ENCODE measurements at places on chromosomes 12 and 14. TPM values are rescaled to one million over a fixed set of nuclear protein-coding genes. Genes with fewer than 3 reads are reported as not detected.

- no peaks in the 10 kb centered on the region for H3K36me3 ChIP-seq
- peaks cover 32% of the 10 kb centered on the region for H3K4me1 ChIP-seq
- H3K27ac ChIP-seq: no peak within 1 kb of the TSS
Observed at GRCh38 chr12:5432011-5432400, at the start of gene NTF3. Gene NTF3 (plus strand): TSS chr12:5432108. CDS start chr12:5432325, 217 bp downstream.

GRCh38 chr12:78470354-78471195 is 394.0 kb upstream of the SYT1 start:
- H3K4me3 ChIP-seq: no peak overlapping the region
- no peaks in the 10 kb centered on the region for H3K36me3 ChIP-seq
- H3K27ac ChIP-seq: no peak overlapping the region

DNA sequence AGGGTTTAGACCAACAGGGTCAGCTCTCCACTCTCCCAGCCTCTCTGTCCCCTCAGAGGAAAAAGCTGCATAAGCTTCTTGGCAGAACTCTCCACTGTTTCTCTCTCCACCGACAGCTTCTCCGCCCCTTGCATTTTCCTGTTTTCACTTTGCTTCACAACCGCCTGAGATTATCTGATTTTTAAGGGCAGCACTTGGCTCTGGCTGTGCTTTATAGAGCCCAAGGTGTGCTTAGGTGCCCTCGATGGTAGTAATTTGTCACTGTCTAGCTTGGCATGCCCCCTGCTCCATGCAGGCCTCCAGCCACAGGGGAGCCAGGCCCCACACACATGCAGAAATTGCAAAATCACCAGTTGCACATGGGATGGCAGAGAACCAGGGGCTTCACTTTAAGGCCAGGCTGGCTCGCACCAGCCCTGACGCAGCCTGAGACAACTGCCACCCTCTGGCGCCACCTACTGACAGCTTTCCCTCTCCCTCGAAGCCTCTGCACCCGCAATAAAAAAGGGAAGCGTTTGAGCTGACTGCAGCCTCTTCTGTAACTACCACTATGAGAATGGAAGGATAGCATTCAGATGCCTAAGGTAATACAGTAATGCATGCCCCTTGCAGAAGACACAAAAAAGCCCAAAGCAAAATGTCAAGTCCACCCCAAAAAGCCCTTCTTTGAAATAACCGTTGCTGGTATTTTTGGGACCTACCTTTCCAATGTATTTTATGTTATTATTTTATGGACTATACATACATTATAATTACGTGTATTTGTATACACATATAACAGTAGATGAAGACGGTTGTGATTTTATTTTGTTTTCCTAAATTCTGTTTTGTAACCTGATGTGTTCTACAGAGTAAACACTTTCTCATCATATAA is 32.0 kb upstream of the RIMBP2 start:
- H3K4me3 ChIP-seq: no peak overlapping the region
- peaks cover 3% of the 10 kb centered on the region for H3K4me1 ChIP-seq
- H3K27me3 ChIP-seq: peaks cover 3% of the 10 kb centered on the region
- DNase-seq: peak; percentile 85
- no peaks in the 10 kb centered on the region for H3K36me3 ChIP-seq

DNA sequence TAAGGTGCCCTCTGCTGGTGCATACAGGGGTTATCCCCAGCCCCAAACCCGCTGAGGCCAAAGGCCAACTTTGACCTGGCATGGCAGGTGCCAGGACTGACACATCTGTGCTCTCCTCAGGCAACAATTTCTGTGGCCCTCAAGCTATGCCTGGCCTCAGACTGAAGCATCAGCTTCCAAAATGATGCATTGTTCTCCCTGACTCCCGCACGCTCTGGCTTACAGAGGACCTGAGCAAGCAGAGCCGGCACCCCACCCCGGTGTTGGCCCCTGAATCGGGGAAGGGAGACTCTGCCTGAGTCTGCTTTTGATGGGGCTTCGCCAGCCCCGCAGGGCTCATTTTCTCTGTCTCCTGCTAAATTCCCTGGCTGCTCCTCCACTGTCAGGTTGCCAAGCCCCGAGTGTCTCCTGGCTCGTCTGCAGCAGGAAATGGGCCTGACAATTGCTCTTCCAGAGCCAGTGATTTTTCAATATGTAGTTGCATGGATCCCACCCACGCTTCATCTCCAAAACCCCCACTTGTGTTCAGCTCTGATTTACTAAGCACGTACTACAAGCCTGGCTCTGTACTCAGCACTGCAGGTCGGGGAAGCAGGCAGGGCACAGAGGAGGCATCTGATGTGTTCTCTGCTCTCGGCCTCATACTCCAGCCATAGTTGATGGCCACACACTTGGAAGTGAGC is 126.1 kb downstream of the SLC38A6 start:
- no peak overlapping the region for H3K27ac ChIP-seq
- no peak for DNase-seq
- H3K27me3 ChIP-seq: peaks cover 4% of the 10 kb centered on the region

Gene DDX11
- total RNA-seq: 40.2 TPM

All from endothelial cell (in vitro differentiated cells).